ENCODE measurements at places on chromosomes 16 and 17.

DNA sequence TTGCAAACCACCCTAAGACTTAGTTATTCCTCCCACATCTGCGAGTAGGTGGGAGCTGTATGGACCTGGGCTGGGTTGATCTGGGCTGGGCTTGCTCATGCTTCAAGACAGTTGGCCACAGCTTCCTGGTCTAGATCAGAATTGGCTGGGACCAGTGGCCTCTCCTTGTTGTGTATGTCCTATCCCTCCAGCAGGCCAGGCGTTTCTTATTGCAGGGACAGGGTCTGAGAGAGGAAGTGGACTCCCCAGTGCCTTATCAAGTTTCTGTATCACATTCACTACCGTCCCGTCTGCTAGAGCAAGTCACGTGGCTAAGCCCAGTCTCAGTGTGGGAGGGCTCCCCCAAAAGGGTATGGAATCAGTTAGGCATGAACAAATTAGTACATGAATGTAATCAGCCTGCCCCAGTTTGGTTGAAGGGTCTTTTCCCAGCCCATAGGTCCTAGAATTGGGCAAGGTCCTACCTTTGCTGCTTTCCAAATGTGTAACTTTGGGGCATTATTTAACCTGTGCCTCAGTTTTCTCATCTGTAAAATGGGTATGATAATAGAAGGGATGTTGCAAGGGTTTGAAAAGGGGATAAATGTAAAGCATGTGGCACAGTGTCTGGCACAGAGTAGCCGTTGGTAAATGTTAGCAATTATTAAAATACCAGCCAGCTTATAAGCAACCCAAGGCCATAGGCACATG is 36.0 kb downstream of the NKD1 start:
- no peak for DNase-seq

DNA sequence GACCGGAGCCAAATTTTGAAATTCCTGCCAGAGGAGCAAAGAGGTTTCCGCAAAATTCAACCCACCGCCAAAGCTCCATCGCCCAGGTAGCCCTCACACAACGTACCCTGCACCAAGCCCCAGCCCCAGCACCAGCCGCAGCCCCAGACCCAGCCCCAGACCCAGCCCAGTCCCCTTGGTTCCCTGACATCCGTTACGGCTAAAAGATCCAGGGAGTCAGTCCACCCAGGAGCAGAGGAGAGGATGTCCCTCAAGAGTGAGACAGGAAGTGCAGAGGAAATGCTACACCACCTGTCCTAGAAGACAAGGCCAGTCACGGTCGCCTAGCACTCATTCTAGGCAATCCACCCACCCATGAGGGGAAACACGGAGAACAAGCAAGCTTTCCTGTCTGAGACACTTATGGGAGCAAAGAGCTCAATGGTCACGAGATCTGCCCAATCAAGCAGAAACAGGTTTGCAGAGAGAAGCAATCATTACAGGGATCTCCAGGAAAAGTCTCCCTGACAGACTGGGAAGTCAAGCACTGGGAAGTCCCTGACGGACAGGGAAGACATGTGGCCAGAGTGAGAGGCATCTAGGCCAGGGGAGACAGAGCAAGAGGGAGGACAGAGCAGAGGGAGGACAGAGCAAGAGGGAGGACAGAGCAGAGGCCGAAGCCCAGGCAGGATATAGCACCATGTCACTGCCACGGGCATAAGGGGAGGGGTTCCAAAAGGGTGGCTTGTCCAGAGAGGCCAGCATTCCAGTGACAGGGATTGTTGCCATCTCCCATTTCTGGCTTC is 15.0 kb upstream of the KCNJ18 start:
- no peak for DNase-seq

DNA sequence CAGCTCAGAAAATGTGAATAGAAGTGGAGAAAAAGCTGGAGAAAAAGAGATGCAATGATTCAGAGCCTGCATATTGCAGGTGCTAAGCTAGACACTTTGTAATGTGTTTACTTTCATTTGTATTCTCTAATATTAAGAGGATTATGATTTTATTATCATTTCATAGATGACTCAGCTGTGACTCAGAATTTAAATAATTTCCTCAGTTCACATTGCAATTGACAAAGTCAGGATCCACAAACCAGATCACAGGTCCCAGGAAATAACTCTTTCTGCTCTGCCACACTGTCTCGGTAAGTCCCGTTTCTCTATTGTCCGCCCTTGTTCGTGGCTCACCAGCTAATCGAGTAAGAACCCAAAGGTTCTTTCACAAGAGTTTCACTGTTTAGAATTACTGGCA is 235.4 kb upstream of the MON1B start:
- DNase-seq = no peak

DNA sequence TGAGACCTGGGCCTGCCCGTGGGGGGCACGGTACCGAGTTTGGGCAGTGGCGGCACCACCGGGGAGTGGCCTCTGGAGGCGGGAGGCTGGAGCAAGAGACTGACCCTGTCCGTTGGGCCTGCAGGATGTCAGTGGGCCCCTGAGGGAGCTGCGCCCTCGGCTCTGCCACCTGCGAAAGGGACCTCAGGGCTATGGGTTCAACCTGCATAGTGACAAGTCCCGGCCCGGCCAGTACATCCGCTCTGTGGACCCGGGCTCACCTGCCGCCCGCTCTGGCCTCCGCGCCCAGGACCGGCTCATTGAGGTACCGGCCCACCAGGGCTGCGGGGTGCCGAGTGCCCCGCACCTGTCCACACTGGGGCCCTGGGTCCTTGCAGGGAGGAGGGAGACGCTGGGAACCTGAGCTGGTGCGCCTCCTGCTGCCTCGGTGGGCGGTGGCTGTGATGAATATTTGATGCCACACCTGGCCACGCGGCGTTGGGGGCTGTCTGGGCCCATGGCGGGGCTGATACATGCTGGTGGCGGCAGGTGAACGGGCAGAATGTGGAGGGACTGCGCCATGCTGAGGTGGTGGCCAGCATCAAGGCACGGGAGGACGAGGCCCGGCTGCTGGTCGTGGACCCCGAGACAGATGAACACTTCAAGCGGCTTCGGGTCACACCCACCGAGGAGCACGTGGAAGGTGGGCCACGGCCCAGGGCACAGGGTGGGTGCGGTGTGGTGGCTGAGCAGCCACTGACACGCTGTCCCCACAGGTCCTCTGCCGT is 9.7 kb downstream of the NHERF2 start:
- DNase-seq = no peak

- DNase-seq = no peak
Observed at GRCh38 chr17:78224231-78225087, 7.0 kb upstream of the TMEM235 start.

- no peak for DNase-seq
Observed at GRCh38 chr17:12806630-12807029, 17.3 kb downstream of the ARHGAP44 start.

DNA sequence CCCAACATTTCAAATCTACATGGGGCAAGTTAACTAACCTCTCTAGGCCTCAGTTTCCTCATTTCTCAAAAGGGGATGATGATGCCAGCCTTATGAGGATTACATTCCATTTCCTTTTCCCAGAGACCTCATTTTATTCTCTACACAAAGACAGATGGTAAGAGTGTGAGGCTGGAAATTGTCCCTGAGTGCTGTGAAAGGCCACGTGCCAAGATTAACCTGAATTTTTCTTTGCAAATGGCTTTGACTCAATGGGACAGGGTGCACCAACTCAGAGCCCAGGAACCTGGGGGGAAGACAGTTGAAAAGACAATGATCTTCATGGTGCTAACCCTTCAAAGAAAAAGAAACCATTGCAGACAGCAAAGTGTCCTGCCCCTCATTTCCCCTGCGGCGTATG is 332.8 kb downstream of the TMEM114 start:
- no peak for DNase-seq

GRCh38 chr17:73824321-73824720 is 180.1 kb upstream of the SDK2 start:
- no peak for DNase-seq

DNA sequence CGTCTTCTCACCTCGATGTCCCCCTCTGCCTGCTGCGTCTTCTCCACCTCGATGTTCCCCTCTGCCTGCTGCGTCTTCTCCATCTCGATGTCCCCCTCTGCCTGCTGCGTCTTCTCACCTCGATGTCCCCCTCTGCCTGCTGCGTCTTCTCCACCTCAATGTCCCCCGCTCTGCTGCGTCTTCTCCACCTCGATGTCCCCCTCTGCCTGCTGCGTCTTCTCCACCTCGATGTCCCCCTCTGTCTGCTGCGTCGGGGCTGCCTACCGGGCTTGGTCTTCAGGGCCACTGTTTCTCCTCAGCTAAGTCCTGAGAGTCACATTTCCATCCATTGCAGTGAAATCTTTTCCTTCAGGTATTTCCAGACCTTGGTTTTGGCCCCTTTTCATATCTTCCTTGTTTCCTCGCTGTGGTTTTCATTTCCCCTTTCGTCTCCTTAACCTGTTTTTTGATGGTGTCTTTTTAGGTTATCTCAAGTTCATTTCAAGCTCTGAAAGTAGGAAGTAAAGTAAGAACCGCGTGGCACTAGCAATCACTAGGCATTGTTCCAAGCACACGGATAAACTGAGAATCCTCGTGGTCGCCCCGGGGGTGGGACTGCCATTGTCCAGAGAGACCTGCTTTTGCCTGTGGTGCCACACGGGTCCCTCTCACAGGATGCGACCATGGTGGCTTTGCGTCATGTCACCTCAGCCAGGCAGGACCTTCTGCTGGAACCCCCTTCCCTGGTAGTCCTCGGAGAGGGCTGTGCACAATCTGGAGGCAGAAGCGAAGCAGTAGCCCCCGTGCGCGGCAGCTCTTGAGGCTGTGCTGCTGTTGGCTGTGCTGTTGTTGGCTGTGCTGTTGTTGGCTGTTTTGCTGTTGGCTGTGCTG is 9.5 kb upstream of the ZNF750 start:
- DNase-seq = no peak

DNA sequence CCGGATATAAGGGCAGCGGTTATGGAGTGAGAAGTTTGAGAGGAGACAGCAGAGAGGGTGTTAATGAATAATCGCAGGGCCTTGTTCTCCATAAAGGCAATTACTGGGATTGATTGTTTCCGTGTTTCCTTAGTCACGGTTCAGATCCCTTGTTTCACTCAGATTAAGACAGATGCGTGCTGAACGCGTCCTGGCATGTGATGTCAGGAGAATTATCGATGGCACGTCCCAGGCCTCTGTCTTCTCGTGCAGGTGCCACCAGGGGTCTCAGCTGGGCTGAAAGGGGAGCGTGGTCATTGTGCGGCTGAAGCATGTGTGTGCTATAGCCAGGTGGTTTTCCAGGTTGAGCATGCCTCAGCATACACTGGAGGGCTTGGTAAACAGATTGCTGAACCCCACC is 142.4 kb upstream of the NOL11 start:
- DNase-seq = no peak

- no peak for DNase-seq
Observed at GRCh38 chr16:29730649-29731048, 15.1 kb downstream of the C16orf54 start.

GRCh38 chr17:67549820-67550219 is 167.9 kb upstream of the NOL11 start:
- DNase-seq = no peak

- no peak for DNase-seq
Observed at GRCh38 chr17:51830451-51830850, 328.1 kb downstream of the CA10 start.

DNA sequence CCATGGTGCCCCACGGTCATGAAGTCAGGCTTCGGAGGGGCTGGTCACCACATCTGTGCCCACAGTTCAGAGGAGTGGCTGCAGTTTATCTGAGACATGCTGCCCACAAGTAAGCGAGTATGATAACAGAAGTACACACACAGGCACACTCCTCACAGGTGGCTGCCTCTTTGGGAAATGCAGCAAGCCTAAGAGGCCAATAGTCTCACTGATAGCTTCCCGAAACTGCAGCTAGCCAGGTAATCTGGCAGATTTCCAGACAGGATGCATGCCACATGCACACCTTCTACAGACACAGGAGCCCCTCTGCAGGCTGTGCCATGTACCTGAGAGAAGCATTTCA is 12.6 kb upstream of the GFOD2 start:
- DNase-seq = no peak

DNA sequence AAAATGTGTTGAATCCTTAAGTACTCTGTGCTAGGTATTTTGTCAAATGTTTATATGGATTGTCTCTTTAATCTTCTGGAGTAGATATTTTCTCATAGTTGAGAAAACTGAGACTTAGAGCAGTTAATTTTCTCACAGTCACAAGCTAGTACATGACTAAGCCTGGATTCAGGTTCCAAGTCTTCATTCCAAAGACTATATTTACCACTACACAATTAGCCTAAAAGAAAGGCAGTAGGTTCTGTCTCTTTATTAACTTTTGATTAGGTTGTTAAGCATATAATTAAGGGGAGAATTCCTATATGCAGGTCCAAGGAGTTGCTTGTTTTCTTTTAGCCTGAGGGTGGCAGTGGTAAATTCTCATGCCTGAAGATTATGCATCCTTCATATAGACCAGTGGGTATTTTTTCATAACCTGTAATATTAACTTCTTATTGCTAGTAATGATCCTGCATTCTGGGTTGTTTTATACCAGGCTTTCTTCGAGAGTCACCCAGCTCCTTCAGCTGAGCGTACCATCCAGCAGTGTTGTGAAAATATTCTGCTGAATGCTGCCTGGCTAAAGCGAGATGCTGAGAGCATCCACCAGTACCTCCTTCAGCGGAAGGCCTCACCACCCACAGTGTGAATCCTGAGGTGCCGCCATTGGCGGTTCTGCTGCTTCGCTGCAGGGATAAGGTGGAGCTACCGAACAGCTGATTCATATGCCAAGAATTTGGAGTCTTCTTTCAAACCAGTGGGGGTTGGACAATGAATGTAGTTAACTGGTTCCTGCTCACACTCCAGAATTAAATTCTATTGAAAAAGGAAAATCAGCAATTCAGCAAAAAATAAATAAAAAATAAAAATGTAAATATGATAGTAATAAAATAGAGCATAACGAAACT is 28.2 kb upstream of the KPNB1 start:
- no peak for DNase-seq

- no peak for DNase-seq
Observed at GRCh38 chr17:76359375-76359774, 5.7 kb upstream of the PRPSAP1 start.

DNA sequence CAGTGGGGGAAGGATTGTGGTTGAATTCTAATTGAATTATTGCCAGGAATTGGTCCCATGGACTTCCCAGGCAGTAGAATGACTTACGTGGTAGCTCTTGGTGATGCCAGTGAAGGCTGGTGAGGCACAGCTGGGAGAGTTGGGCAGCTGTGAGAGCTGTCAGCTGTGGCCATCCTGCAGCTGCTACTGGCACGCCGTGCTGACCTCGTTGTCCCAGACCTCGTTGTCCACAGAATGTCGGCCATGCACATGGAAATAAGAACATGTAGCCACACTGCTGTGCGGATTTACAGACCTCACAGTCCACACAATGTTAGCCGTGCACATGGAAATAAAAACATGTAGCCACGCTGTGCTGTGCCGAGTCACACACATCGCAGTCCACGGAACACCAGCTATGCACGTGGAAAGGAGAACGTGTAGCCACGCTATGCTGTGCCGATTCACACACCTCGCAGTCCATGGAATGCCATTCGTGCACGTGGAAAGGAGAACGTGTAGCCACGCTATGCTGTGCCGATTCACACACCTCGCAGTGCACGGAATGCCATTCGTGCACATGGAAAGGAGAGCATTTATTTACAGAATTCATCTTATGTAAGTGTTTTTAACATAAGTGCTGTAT is 59.2 kb downstream of the BANP start:
- DNase-seq = no peak
